ENCODE measurements at places on chromosomes 12 and 14. TPM values are rescaled to one million over a fixed set of nuclear protein-coding genes. Genes with fewer than 3 reads are reported as not detected.

GRCh38 chr12:27034607-27035293 lies 12.4 kb downstream of the MED21 start:
- peaks cover 50% of the 10 kb centered on the region for H3K36me3 ChIP-seq
- no peak overlapping the region for H3K4me3 ChIP-seq
- H3K27ac ChIP-seq: no peak overlapping the region
- no peaks in the 10 kb centered on the region for H3K4me1 ChIP-seq
- DNase-seq: no peak
- no peaks in the 10 kb centered on the region for H3K27me3 ChIP-seq

DNA sequence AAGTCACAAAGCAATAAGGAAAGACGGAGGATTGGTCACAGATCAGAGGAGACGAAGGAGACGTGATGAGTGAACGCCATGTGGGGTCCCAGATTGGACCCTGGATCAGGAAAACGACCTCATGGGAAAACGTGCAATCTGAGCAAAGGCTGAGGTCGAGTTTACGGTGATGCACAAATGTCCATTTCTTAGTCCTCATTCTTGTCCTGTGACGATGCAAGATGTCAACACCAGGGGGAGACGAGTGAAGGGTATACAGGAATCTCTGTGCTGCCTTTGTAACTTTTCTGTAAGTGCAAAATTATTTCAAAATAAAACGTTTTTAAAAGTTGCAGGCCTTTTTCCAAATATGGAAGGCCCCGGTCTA lies 329.8 kb downstream of the MED13L start:
- H3K27ac ChIP-seq: no peak overlapping the region
- H3K36me3 ChIP-seq: no peaks in the 10 kb centered on the region
- H3K4me3 ChIP-seq: no peak overlapping the region
- DNase-seq: no peak
- no peaks in the 10 kb centered on the region for H3K27me3 ChIP-seq
- H3K4me1 ChIP-seq: no peaks in the 10 kb centered on the region

DNA sequence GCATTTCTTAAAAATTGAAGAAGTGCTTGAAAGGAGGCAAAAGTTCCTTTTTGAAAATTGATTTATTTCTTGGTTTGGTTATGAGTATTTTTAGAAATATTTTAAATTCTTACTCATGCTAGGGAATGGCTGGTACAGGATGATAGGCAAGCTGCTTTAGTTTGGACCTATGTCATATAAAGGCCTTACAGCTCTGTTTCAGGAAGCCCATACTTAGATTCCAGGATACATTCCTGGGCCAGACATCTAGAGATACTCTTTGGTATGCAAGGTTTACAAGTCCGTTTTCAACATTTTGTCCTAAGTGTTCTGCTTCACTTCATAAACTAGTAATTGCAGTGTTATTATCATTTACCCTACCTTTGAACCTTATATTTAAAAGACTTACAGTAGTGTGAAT lies 186.8 kb downstream of the FUT8 start:
- no peak overlapping the region for H3K4me3 ChIP-seq
- no peaks in the 10 kb centered on the region for H3K27me3 ChIP-seq
- no peak for DNase-seq
- H3K36me3 ChIP-seq: no peaks in the 10 kb centered on the region

The SUOX gene
- 15.8 TPM for total RNA-seq

The GNG2 gene
- total RNA-seq: 23.2 TPM

DNA sequence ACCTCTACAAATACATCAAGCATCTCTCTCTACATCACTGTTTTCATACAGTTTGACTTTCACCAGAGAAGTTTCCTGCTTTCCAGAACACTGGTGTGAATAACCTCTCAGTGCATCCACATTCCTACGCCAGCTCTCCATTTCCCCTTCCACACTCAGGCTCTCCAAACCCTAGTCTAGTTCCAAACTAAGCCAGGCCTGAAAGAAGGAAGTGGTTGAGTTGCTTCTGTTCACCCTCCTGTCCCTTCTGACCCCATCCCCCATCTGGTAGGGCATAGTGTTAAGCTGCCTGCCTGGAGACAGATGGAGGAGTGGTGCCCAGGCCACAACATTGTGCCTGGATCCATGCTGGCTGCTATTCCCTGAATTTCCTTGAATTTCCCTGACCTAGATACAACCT lies 132.4 kb downstream of the GPR65 start:
- H3K36me3 ChIP-seq: no peaks in the 10 kb centered on the region
- no peak for DNase-seq
- no peaks in the 10 kb centered on the region for H3K27me3 ChIP-seq
- no peak overlapping the region for H3K4me3 ChIP-seq
- H3K4me1 ChIP-seq: no peaks in the 10 kb centered on the region

The GPRC5A gene
- total RNA-seq: 2.8 TPM

DNA sequence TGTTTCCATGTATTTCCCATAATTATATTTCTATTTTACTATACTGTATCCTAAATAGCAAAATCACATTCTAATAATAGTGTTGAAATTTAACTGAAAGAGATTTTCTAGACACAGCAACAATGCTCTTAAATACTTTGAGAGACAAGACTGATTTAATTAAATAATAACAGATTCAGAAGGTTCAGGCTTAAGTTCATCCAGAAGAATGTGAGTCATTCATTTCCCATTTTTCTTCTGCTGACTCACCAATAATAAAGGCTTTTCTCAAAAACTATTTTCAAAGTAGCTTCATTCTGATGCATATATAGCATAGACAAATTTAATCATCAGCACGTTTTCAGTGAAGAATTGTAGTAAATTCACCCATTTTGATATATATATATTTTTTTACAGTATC lies 481.4 kb downstream of the MDGA2 start:
- H3K4me3 ChIP-seq: no peak overlapping the region
- H3K27ac ChIP-seq: no peak overlapping the region
- DNase-seq: no peak
- H3K36me3 ChIP-seq: no peaks in the 10 kb centered on the region

DNA sequence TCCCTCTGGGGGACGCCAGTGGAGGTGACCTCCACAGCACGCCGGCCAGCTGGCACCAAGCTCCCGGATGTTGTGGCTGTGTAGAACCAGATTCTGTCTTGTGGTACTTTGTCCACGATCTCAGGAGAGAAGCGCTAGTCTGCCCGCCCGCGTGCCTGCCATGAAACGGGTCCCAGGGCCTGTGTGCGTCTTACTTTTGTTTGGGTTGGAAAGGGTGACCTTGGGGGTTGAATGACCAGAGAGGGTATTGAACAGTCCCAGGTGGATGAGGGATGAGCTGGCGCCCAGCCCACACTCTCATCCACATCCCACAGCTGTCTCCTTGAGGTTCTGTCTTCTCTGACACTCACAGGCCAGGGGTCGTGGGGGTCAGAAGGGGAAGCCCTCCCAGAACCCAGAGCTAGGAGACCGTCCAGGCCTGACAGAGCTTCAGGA lies 78.3 kb downstream of the WDR20 start:
- peaks cover 9% of the 10 kb centered on the region for H3K36me3 ChIP-seq
- no peak overlapping the region for H3K4me3 ChIP-seq
- peaks cover 5% of the 10 kb centered on the region for H3K4me1 ChIP-seq

The RASAL1 gene
- total RNA-seq: not detected

DNA sequence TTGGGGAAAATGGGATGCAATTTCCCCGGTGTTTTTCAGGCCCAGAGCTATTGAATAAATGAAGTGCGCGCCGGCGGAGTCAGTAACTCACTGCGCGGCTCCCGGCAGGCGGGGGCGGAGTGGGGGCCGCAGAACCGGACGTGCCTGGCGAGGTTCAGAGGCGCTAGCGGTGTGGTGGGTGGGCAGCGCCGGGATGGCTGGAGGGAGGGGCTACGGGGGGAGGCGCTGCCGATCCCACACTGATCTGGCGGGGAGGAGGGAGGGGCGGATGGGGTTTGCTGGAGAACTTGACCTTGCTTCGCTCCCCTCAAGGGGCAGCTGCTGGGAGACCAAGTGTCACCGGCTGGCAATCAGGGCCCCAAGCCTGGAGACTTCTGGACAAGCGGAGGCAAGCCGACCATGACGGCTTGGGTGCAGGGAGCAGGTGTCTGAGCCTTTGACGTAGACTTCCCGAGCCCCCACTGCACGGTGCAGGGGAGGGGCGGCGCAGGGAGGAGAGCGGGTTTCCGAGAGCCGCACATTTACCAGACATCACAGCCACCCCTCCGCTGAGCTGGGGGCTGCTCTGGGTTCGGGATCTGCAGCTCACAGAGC lies 174.1 kb upstream of the RTL1 start:
- no peak overlapping the region for H3K4me3 ChIP-seq
- H3K4me1 ChIP-seq: peaks cover 10% of the 10 kb centered on the region
- no peak overlapping the region for H3K27ac ChIP-seq

DNA sequence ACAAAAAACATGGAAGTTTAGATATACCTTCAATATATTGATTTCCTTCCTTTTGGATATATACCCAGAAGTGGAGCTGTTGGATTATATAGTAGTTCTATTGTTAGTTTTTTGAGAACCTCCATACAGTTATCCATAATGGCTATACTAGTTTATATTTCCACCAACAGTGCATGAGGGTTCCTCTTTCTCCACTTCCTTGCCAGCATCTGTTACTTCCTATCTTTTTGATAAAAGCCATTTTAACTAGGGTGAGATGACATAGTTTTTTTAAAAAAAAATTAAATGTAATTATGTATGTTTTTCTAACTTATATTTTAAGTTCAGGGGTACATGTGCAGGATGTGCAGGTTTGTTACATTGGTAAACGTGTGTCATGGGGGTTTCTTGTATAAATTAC lies 10.0 kb upstream of the SLC38A4 start:
- H3K27ac ChIP-seq: no peak overlapping the region
- H3K4me3 ChIP-seq: no peak overlapping the region
- H3K27me3 ChIP-seq: no peaks in the 10 kb centered on the region
- H3K4me1 ChIP-seq: peaks cover 17% of the 10 kb centered on the region
- no peak for DNase-seq

GRCh38 chr14:56183631-56184157 lies 65.5 kb downstream of the PELI2 start:
- no peak overlapping the region for H3K27ac ChIP-seq
- no peaks in the 10 kb centered on the region for H3K36me3 ChIP-seq
- no peak for DNase-seq
- H3K4me3 ChIP-seq: no peak overlapping the region

DNA sequence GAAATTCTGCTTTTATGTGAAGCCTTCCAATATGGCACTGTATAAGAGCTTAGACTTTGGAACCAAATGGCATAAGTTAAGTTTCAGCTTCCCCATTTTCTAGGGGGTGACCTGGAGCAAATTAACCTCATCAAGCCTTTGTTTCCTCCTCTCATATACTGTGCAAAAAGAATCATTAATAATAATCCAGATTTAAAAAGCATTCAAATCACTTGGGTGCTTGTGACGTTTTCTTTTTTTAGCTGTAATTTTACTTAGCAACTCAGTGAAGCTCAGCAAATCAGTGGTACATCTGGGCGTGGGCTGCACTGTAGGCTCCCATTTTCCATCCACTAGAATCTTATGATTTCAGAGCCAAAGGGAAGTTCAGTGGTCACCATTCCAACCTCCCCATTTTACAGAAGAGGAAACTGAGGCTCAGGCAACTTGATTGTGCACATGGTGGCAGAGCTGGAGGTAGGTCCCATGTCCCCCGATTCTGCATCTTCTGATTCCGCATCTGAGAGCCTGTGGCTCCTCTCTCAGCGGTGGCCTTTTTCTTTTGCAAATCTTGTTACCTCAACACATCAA lies 131.2 kb downstream of the SNAPC1 start:
- H3K4me1 ChIP-seq: peaks cover 5% of the 10 kb centered on the region
- H3K27me3 ChIP-seq: no peaks in the 10 kb centered on the region
- H3K4me3 ChIP-seq: no peak overlapping the region
- no peaks in the 10 kb centered on the region for H3K36me3 ChIP-seq

The COA8 gene
- total RNA-seq: 43.4 TPM

DNA sequence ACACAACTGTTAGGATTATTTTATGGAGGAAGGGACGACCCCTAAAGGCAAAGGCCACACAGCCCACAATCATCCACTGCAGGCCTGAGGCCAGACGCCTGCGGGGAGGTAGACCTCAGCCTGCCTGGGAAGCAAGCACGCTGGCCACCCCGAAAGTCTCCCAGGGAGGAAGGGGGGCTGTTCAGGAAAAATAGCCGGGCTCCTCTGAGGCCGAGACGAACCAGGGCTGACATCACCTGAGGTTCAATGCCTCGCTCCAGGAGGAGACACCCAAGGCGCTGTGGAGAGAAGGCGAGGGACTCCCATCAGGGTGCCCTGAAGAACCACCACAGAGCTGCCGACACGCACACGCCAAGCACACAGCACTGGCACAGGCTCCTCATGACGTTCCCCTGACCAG lies 127.4 kb downstream of the PIWIL1 start:
- no peak for DNase-seq
- no peaks in the 10 kb centered on the region for H3K4me1 ChIP-seq
- H3K36me3 ChIP-seq: no peaks in the 10 kb centered on the region
- H3K27ac ChIP-seq: no peak overlapping the region
- no peaks in the 10 kb centered on the region for H3K27me3 ChIP-seq

The SYNE3 gene
- 11.5 TPM for total RNA-seq

- H3K36me3 ChIP-seq: peaks cover 6% of the 10 kb centered on the region
- peaks cover 20% of the 10 kb centered on the region for H3K4me1 ChIP-seq
- H3K27me3 ChIP-seq: no peaks in the 10 kb centered on the region
- H3K27ac ChIP-seq: peak overlapping the region; percentile 69
Measured at GRCh38 chr12:2215709-2216560, 163.1 kb downstream of the CACNA1C start.

DNA sequence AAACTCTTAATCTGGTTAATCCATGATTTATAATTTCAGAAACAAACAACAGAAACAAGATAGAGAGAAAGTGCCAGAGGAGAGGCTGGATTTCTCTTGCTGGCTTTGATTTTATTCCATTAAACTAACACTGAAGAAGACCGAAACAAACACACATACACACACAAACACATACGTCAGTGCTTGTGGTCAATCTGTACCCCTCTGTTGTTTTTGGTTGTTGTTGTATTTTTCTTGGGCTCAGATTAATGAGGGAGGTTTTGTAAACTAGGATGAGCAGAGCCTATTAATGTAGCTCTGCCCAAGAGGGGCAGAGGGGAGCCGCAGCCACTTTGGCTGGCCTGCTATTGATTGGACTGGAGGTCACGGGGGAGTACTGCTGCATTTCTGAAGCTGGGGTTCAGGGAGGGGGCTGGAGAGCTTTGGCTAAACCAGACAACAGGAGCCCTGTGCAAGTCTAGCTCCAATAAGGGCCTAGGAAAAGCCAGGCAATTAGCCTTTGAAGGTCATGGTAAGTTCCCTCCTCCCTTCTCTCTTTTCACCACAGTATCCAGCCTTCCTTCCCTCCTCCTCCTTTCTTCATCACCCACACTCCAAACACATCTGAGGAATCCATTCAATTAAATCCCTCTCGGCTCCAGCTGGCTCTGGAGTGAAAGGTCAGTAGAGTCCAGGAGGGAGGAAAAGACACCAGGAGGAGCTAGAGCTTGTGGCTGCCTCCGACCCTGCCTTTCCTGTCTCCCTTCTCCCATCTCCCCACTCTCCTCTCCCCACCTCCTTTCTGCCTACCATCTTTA lies 344.1 kb upstream of the LMO3 start:
- H3K36me3 ChIP-seq: no peaks in the 10 kb centered on the region
- H3K4me1 ChIP-seq: no peaks in the 10 kb centered on the region
- no peak overlapping the region for H3K27ac ChIP-seq
- H3K27me3 ChIP-seq: no peaks in the 10 kb centered on the region

GRCh38 chr12:49451468-49452259 lies 84.4 kb downstream of the SPATS2 start:
- no peak for DNase-seq
- no peaks in the 10 kb centered on the region for H3K4me1 ChIP-seq
- no peak overlapping the region for H3K4me3 ChIP-seq
- H3K36me3 ChIP-seq: no peaks in the 10 kb centered on the region
- no peak overlapping the region for H3K27ac ChIP-seq

Measured in SJSA1 (cell line).